CD4-positive, alpha-beta T cell treated with Interferon alpha-2 for 1 hour (primary cell): ENCODE measurements at places on chromosomes 5 and 9.

DNA sequence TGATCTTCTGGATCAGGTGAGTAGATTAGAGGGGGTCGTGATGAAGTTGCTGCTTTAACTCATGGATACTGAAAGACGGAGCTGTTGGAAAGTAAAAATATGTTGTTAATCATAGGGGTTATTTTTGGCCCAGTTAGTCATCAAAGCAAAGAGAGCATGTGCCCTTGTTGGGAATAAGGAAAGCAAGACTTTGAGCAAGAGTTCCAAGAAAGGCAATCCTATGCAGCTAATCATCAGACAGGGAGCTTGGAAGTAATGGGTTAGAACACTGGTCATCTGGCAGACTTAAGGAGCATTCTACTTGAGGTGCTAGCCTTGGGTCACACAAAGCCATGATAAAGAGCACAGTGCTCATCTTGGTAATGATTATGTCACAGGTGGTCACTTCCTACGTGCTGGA is 18.3 kb downstream of the ASPN start:
- no peak for DNase-seq

GRCh38 chr5:138032028-138032571 is 779 bp downstream of the FAM13B start:
- DNase-seq, result peak; percentile 76

- DNase-seq, result no peak
These were observed 87.4 kb downstream of the THBS4 start for GRCh38 chr5:80122579-80122978.

- DNase-seq, result no peak
These were observed 10.9 kb downstream of the HK3 start for GRCh38 chr5:176888016-176888864.

DNA sequence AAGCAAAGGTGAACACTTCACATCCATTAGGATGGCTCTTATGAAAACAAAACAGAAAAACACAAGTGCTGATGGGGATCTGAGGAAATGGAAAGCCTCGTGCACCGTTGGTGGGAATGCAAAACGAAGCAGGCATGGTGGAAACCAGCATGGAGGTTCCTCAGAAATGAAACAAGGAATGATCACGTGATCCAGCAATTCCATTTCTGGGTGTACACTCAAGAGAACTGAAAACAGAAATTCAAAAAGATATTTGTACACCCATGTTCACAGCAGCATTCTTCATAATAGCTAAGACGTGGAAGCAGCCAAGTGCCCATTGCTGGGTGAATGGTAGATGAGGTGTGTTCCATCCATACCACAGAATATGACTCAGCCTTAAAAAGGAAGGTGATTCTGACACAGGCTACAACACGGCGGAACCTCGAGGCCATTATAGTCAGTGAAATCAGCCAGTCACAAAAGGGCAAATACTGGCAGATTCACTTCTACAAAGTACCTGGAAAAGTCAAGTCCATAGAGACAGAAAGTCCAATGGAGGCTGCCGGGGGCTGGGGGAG is 87.2 kb upstream of the RAPGEF1 start:
- DNase-seq, result no peak

GRCh38 chr9:138082918-138083636 is 205.5 kb downstream of the CACNA1B start:
- no peak for DNase-seq

- DNase-seq, result no peak
These were observed 56.8 kb downstream of the FAT2 start for GRCh38 chr5:151534350-151534749.

DNA sequence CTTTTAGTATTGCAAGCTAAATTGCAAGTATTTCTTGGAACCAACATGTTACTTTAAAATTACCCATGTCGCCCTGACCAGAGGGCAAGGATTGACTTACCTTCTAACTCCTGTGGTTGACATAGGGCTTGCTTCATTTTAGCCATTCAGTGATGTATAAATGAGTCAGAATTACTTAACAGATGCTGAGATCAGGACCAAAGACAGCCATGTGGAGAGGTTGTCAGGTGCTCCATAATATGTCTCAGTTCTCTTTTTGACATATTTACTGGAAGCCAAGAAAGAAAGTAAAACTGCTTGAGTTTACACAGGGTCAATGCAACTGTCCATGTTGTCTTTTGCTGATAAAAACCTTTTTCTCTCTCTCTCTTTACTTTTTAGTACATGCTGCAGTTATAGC is 33.2 kb downstream of the F2RL2 start:
- DNase-seq, result no peak

- DNase-seq, result no peak
These were observed 5.9 kb downstream of the IGFBPL1 start for GRCh38 chr9:38418366-38418765.

GRCh38 chr5:16617274-16617968 is 624 bp upstream of the RETREG1 start:
- peak; percentile 48 for DNase-seq

DNA sequence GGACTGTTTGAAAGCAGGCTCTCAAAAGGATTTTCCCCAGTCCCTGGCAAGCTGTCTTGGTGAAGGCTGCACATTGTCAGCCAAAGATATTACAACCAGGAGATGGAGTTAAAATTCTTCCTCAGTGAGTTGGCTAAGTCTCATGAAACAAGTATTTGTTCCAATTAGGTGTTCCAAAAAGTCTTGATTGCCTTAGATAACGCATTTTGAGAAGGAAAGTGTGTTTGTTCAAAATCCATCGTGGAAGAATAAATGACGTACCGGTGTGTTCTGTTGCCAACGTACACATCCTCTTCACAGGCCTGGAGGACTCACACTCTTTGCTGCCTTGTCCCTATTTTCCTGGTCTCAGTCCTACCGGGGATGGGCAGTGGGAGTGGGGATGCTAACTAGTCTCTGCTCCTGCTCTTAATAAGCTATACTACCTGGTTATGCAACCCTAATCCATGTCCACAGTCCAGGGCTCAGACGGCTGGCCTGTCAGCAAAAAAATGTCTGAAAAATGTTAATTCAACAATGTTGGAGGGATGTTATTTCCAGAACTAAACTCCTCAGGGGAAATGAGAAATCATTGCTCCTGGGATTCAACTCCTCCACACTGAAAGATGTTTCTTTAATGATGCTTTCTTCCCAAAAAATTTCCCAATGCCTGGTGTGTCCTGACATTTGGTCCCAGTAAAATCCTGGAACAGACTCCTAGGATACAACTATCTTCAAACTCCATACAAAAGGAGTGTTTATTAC is 175.3 kb upstream of the KLF9 start:
- no peak for DNase-seq

GRCh38 chr5:87020099-87020934 is 247.4 kb upstream of the RASA1 start:
- DNase-seq, result peak; percentile 6

- DNase-seq, result peak; percentile 60
These were observed 112.2 kb downstream of the RPS23 start for GRCh38 chr5:82165740-82166530.

GRCh38 chr5:136199408-136199807 is 6.4 kb upstream of the SMIM32 start:
- DNase-seq, result no peak

GRCh38 chr5:91059409-91059808 is 323.7 kb downstream of the ARRDC3 start:
- DNase-seq, result peak; percentile 1

DNA sequence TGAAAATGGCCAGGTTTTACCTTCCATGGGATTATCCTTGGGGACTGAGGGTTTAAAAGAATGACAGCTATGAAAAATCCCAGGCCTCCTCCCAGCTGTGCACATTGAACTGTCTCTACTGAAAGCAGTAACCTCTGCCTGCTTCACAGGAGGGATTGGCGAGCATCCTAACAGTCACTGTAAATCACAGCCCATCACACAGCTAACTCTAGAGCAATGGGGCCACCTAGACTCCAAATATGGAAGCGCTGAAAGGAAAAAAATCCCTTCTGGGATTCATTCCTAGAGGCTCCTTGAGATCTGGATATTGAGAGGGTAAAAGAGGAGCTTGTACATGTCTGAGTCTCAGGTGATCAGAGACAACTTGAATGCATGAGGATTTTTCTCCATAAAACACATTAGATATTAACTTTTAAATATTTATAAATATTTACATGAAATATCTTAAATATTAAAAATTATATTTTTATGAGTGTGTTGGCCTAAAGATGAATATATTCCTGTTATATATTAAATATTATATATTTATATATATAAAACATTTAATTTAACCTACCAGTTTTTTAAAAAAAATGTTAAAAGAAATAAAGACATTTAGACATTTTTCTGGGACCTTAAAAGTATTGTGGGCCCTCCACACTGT is 133.8 kb upstream of the SLC24A2 start:
- no peak for DNase-seq

- no peak for DNase-seq
These were observed 595 bp downstream of the PDLIM7 start for GRCh38 chr5:177496727-177497291.

DNA sequence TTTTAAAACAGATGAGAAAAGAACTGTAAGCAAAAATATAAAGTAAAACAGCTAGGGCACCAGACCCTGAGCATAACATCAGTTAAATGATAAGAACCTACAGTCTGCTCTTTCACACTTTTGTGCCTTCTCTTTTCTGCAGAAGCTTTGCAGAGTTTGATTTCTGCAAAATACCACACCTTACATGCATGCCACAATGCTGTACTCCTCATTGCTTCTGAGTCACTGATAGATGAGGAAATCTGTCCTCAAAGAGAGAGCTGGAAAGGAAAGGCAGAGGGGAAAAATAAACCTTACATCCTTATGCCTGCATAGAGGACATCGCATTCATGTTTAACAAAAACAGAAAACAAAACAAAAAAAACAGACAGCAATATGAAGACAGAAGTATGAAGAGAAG is 142.9 kb downstream of the ATPSCKMT start:
- no peak for DNase-seq

DNA sequence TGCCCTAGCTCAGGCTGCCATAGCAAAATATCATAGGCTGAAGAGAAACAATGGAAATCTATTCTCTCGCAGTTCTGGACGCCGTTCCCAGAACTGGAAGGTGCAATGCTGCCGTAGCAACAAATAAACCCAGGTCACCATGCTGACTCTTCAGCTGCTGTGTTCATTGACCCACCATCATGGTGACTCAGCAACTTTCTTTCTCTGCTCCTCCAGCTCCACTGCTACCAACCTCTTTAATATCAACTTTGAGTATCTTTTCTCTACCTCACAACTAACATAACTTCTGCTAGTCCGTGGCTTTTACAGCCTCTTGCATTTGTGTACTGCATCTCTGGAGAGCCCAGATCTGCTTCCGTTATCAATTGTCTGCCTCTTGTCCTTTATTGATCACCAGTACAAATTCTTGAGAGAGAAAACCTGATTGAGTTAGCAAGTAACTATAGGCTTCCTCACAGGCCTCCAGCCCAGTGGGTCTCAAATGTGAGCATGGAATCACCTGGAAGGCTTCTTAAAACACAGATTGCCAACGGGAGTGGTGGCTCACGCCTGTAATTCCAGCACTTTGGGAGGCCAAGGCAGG is 47.3 kb upstream of the SLC30A5 start:
- DNase-seq, result no peak

GRCh38 chr5:150270541-150271295 is 18.9 kb downstream of the CAMK2A start:
- DNase-seq, result no peak

DNA sequence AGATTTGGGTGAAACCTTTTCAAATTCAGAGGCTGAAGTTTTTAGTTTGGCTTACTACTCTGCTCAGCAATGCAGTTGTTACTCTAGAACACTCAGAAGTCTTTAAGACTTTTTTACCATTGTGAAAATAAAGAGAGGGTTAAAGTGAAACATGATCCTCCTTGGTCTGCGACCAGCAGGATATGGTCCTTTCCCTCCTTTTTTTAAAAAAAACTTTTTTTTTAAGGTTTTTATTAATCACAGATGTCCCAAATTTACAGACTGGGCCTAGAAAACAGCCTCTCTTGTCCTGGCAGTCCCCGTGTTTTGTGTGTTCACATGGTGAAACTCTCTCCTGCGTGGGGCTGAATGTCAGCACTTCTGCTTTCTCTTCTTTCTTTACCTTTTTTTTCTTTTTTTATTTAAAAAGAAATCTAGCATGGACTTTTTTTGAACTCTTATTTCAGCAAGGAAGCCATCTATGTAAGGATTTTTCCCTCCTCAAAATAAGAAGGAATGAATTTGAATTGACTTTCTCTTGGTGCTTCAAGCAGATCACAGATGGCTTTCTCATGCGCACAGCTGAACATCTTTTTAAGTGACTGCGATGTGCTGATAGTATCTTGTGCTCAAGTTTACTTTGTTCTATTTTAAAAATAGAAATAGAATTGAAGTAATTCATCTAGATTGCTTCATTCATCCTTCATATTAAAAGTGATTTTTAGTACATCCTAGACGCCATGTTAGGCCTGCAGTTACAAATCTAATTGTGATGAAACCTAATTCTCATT is 128.7 kb upstream of the OTULINL start:
- no peak for DNase-seq

- no peak for DNase-seq
These were observed 6.3 kb downstream of the UCK1 start for GRCh38 chr9:131524665-131525315.

- peak; percentile 68 for DNase-seq
These were observed 15.8 kb downstream of the CWC27 start for GRCh38 chr5:64784451-64785025.

GRCh38 chr5:56116599-56117141 is 116.5 kb downstream of the ANKRD55 start:
- no peak for DNase-seq

DNA sequence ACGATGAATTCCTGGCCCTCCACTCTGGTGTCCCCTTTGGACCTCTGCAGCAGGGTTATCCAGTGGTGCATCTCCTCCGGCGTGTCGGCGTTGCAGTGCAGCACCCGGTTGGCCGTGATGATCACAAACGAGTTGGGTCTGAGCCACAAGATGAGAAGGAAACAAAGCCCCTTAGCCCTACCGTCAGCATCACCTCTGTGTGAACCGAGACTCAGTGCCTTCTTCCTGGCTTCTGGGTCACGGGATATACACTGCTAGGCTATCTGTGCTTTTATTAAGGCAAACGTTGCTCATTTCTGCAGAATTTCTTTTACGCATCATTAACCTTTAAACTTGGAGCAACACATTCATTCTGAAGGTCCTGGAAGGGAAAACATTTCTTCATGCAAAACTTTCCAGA is 65.1 kb upstream of the RETREG1 start:
- DNase-seq, result no peak

DNA sequence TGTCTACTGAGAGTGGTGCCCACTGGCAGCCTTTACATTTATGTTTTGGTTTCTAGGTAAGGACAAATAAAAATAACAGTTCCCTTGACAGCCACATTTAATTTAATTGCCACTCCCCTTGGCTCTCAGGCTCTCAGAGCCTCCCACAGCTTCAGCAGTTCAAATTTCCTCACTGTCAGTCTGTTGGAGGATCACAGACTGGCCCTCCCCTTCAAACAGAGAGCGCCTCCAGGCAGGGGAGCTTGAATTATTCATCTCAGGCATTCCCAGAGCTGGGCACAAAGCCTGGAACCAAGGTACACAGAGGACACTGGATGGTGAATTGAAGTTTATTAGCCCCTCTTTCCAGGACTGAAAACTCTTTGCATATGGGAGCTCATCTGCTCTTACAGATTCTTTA is 407.7 kb downstream of the SPOCK1 start:
- no peak for DNase-seq

DNA sequence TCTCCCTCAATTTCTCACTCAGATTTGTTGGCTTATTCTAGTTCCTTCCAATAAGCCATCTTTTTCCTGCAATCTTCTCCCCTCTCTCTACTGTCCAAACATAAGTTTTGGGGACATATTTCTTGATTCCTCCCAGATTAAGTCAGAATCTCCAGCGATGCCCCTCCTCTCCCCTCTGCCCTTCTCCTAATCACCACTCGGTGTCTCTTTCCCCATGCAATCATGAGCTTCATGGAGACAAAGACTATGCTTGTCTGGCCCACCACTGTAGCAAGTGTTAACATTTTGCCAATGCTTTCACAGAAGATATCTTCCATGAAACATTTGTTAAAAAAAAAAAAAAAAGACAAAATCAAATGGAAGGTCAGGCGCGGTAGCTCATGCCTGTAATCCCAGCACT is 42.4 kb downstream of the PDE6A start:
- DNase-seq, result no peak
